ENCODE measurements at places on chromosomes 2 and 18.

- no peak for DNase-seq
These were observed 104.7 kb downstream of the FEZ2 start for GRCh38 chr2:36493306-36493705.

GRCh38 chr2:215536510-215536909 lies 100.6 kb upstream of the FN1 start:
- peak; percentile 93 for DNase-seq

DNA sequence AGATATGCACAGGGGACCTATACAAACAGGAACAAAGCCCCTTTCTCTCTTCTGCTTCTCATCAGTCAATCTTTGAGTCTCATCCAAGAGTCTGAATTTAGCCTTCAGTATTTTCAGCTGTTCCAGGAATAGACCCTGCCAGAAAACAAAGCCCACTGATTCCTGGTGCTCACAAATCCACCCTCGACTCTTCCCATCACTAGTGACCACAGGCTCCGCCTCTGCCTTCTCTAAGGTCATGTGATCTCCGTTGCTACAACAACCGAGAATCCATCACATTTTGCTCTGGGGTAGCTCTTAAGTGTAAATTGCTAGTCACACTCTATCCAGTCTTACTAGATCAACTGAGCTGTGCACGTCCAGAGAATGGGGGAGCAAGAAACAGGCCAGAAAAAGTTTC lies 46.4 kb upstream of the SPTBN1 start:
- no peak for DNase-seq

- DNase-seq: no peak
These were observed 3.5 kb upstream of the RAB27B start for GRCh38 chr18:54824761-54825160.

- DNase-seq: no peak
These were observed 49.1 kb upstream of the PIK3C3 start for GRCh38 chr18:41905786-41906527.

- DNase-seq: peak; percentile 30
These were observed 26.8 kb downstream of the MSH2 start for GRCh38 chr2:47429795-47430194.

GRCh38 chr2:237473878-237474441 lies 13.1 kb upstream of the MLPH start:
- DNase-seq: peak; percentile 70

GRCh38 chr2:181407171-181407570 lies 50.0 kb upstream of the ITGA4 start:
- DNase-seq: no peak

GRCh38 chr2:129752686-129753085 lies 226.8 kb upstream of the RAB6C start:
- no peak for DNase-seq

Data from fibroblast of skin of back (primary cell).